H4 (cell line): ENCODE measurements at places on chromosomes 2 and 18. TPM values are rescaled to one million over a fixed set of nuclear protein-coding genes. Genes with fewer than 3 reads are reported as not detected.

- no peak for DNase-seq
Measured at GRCh38 chr2:170238776-170239175, 60.8 kb downstream of the MYO3B start.

DNA sequence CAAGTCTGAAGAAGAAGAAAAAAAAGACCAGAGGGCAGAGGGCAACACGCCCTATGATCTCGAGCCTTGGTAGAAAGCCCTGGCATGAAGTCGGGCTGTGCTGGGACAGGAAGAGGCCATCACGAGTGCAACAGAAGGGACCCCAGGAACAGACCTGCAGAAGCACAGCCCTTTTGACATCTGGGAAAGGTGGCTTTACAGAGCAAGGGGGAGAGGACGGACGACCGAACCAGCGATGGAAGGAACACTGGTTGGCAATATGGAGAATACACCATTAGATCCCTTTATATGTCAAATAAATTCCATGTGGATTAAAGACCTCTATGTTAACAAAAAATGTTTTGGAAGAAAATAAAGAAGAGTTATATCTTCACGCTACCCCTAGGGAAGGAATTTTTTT is 10.7 kb downstream of the KIF1A start:
- no peak for DNase-seq

- no peak for DNase-seq
Measured at GRCh38 chr2:98240786-98241398, 105.4 kb upstream of the CNGA3 start.

- no peak for DNase-seq
Measured at GRCh38 chr2:188399159-188399558, 107.5 kb downstream of the GULP1 start.

The BOLL gene
- not detected in 2 replicates for total RNA-seq
